Activated T-cell treated with anti-CD3 and anti-CD28 coated beads, Interleukin-2, amount 50 U/mL, for 48 hours (primary cell): ENCODE measurements at places on chromosomes 3 and 15.

DNA sequence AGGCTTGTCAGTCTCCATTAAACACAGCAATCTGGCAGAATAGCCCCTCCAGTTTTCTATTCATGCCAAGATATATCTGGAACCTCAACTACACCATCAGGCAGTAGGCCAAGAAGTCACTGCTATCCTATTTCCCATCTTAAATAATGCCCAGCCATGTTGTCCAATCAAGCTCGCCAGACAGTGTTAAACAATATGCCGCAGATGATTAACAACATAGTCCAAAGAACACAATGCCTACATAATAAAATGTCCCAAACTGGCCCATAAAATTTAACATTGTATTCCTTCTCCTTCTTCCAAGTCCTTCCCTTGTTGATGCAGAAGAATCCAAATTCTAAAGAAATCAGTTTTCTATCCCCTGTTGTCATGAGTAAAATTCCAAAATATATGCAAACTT, 427.4 kb upstream of the PPP2R3A start:
- no peak for DNase-seq

GRCh38 chr15:59933607-59934006, 70.5 kb upstream of the FOXB1 start:
- DNase-seq = no peak

DNA sequence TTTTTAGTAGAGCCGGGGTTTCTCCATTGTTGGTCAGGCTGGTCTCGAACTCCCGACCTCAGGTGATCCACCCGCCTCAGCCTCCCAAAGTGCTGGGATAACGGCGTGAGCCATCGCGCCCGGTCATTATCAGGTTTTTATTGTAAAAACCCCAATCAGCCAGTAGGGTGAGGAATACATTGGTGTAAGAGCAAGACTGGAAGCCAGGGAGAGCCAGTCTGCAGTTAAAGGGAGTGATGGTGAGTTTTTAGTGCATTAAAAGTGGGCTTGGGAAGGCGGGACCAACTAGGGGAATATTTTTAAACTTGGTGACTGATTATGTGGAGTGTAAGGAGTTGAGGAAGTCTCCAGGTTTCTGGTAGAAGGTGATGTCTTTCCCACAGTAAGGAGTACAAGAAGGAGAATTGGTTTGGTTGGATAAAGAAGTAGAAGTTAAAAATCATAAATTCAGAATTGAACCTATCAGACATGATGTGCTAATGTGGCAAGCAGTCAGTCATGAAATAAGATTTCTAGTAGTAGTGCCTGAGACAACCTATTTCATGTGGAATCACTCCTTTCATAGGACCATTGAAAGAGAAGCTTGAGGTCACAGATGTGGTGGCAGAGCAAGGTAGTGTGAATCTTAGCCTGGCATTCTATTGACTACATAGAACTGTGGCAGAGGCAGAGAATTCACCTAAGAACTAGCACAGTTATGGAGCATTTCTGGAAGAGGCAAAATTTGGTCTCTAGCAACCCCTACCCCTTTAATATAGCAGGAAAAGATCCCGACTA, 2.4 kb upstream of the DCBLD2 start:
- DNase-seq = no peak

GRCh38 chr3:135023996-135024658, 229.1 kb downstream of the EPHB1 start:
- DNase-seq = no peak

DNA sequence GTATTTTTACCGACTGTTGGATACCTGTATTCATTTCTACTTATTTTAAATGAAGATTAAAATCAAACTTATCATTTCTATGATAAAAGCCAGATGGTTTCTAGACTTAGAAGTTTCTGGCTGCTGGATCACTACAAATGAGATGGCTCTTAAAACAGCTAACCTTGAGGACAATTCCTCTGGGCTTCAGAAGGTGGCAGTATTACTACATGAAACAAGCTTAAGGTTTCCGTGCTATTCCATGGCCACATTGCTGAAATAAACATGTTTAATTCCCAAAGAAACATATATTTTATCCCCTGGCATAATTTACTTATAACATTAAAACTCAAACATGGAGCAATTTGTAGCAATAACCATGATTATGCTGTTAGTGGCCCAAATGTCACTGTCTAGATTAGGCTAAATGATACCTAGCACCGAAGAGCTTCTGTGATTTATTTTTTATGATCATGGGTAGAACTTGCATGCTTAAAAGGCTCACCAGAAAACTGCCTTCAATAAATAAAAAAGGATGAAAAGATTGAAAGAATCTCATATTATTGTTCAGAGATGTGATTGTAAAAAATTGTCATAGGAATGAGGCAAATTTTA, 204.0 kb upstream of the NANOGP8 start:
- no peak for DNase-seq

DNA sequence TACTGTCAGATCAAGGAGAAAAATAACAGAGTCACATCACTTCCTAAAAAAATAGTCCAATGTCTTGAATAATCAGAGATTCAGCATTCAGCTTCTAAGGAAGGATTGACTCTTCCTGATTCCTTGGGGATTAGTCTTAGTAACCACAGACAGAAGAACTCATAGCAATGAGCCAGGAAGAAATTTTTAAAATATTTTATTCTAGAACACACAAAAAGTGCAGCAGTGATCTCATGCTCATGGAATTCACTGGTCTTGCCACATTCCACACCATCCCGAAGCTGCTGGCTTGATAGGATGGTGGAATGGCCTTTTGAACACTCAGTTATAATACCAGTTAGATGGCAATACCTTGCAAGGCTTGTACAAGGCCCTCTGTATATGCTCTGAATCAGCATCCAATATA, 43.0 kb upstream of the ABI3BP start:
- no peak for DNase-seq

DNA sequence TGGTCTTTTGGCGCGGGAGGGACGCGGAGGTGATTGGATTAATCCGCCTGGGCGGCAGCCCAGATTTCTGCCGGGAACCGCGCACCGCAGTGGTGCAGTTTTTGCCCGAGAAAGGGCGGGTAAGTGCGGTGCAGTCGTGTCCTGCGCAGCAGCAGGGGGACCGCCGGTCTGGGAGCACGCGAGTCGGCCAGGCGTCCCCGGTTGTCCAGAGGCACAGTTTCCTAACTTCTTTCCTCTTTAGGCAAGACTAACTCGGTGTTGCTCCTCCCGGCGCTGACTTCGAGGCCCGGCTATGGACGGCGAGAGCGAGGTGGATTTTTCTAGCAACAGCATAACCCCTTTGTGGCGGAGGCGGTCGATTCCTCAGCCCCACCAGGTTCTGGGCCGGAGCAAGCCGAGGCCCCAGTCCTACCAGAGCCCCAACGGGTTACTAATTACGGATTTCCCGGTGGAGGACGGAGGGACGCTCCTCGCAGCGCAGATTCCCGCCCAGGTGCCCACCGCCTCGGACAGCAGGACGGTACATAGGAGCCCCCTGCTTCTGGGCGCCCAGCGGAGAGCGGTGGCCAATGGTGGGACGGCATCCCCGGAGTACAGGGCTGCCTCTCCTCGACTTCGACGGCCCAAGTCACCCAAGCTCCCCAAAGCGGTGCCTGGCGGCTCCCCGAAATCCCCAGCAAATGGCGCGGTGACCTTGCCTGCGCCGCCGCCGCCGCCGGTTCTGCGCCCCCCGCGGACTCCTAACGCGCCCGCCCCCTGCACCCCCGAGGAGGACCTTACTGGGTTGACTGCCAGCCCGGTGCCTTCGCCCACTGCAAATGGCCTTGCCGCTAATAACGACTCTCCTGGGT, 736 bp downstream of the ARHGEF26 start:
- DNase-seq = peak; percentile 49

DNA sequence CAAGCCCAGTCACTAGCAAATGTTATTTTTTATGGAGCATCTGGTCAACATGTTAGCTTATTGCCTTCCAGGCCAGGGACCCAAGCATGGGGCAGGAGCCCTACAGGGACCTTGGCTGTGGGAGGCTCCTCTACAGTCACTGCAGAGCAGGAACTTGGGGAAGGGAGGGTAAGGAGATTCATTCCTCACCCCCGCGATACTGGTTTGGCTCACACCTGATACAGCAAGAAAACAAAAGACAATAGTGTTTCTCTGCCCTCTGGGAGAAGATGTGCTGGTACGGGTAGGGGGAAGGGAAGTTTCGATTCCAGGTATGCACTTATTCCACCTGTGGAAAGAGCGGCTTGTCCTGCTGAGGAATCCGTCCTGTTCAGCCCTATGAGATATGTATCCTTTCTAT, 77.6 kb downstream of the SLC12A8 start:
- no peak for DNase-seq

DNA sequence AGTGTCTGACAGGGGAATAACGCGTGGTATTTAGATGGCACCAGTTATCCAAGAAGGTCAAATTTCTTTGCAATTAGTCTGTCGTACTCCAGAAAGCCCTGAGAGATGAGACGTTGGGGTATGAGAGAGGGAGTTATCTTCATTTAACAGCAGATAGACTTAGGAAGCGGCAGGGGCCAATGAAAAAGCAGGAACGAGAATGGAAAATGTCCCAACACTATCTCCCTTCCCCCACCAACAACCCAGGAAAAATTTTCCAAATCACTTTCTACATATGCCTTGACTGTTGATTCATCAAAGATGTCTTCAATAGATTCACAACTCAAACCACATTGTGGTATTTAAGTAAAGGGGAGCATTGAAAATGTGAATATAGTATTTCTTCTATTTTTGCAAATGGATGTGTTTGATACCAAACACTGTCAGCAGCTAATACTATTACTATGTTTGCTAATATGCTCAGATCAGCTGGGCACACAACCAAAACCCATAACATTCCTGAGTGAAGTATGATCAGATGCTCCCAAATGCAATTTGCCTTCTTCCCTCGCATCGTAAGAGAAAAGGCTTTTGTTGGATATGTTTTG, 13.3 kb upstream of the GREM1 start:
- DNase-seq = no peak

GRCh38 chr3:66380200-66380932, 120.5 kb downstream of the LRIG1 start:
- DNase-seq = no peak

DNA sequence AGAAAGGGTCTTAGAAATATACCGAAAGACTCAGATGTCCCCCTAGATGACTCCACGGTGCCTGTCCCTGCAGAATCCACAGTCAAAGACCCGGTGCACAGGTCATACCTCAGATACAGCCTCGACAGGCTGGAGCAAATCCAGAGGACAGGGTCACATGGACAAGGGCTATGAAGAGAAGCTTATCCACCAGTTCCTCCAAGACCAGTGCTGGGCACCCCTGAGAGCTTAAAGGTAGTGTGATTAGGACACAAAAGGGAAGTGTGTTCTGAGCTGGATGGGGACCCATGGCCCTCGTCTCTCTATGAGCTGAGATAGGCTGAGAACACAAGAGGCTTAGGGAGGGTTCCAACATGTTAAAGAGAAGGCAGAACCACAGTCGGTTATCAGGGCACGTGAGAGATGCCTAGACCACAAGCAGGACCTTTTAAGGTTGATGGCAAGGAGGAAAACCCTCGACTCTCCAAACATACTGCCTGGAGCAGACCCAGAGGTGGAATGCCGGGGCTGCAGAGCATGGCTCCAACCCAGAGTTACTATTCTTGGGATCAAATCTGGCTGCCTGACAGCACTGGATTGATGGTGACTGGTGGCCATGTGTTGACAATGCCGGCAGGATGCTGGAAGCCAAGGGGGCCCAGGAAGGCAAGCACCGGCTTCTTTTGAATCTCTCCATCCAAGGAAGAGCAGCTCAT, 46.9 kb downstream of the ADCY5 start:
- DNase-seq = no peak

GRCh38 chr3:72636969-72637597, 211.2 kb downstream of the SHQ1 start:
- no peak for DNase-seq

DNA sequence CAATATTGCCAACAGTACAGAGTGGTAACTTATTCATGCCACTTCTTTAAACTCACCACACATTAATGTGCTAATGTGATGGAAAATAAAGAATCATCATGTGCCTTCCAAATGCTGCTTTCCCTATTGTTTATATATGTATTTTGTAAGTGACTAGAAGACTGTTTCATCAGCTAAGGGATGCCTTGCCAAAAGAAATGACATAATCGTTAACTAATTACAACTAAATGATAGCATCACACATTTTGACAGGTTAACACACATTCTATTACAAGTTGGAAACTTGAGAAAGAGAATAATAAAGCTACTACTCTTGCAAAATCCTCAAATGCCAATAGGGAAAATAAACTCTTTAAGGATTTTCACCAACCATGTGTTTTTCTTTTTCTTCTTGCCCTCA, 329.9 kb upstream of the AGTR1 start:
- no peak for DNase-seq

DNA sequence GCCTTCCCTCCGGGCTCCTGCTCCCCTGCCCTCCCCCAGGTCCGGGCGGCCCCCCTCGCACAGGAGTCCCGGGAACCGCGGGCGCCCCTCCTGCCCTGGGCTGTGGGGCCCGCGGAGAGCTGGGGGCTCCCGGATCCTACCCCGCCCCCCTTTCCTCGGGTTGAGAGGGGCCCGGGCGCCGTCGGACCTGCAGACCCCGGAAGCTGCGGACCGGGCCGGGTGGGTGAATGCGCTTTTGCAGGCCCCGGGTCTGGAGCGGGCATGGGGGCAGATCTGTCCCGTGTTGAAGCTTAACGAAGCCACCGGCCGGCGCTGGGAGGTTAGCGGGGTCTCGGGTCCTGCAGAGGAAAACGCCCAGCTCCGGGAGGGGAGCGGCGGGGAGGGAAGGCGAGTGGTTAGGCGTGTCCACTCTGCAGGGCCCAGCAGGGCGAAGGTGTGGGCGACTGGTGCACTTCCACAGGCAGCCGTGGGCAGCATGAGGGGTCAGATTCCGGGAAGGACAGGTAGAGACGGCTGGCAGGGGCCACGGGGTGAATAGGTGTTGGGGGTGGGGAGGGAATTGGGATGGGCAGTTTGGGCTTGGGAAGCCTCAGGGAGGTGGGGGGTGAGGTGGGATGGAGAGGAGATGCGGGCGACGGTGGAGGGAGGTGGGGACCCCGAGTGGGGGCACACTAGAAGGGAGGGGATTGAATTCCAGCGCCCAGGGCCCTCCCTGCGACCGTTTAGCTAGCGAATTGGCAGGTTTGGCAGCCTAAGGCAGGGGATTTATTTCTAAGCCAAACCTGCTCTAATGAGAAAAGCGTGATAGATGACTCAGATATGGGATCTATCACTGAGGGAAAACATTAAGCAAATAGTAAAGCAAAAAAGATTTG, 635 bp downstream of the CD276 start:
- no peak for DNase-seq

GRCh38 chr15:45993072-45993471, 358.2 kb downstream of the SQOR start:
- no peak for DNase-seq

DNA sequence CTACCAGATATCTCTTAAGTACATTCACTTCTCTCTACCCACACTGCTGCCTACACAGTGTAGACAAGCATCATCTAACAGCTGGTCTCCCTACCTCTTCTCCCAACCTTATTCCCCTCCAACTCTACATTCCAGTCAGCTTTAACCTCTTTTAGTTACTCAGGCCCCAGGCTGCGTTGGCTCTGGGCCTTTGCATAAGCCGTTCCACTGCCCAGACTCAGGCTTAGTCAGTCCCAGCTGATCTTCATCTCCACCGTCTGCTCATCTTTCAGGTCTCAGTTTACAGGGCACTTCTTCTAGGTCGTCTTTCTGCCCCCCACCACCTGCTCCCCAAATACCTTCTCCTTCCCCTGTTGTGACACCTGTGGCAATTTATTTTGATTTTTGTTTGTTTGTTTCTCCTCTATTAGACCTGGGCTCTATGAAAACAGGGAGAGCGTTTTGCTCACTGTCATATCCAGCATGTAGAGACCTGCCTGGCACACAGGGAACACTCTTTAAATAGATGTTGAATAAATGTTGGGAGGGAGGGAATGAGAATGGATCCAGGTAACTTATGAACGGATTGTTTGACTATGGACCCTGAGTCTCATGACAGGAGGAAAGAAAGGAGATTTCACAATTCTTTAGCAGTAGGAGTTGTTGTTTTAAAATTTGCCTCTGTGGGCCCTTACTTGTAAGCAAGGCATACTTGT, 11.1 kb downstream of the SLC27A2 start:
- DNase-seq = no peak
